ENCODE measurements at places on chromosomes 11 and 22.

DNA sequence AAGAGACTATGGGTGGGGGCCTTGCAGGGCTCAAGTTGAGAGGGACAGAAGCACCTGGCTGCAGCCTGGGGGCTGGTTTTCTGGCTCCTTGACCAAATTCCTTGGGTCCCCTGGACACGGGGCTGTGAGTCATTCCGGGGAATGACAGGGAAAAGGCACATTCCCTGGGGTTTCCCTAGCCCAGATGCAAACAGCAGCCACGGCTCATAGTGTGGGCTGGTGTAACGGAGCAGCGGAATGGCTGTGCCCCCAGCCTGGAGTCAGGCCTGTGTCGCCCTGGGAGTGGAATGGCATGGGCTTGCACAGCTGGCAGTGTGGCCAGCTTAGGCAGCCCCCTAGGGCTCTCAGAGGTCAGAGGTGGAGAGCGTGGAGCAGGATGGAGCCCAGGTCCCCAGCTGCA lies 77.6 kb upstream of the KCNQ1OT1 start:
- H3K4me3 ChIP-seq: no peak overlapping the region
- H3K27ac ChIP-seq: no peak overlapping the region
- no peaks in the 10 kb centered on the region for H3K27me3 ChIP-seq
- peaks cover 4% of the 10 kb centered on the region for H3K36me3 ChIP-seq
- no peak for DNase-seq

DNA sequence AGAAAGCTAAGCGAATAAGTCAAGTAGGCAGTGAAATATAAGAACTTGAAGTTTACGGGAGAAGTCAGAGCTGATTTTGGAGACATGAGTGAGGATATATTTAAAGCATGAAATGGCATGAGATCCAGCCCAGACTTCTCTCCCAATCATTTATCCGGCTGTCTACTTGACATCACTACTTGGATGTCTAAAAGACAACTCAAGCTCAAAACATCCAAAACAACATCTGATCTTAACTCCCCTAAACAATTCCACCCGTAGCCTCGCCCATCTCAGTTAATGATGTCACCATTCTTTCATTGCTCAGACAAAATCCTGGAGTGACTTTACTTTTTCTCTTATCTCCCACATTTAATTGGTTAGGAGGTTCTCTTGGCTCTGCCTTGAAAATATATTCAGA lies 44.5 kb downstream of the WEE1 start:
- H3K36me3 ChIP-seq: no peaks in the 10 kb centered on the region
- DNase-seq: no peak
- no peak overlapping the region for H3K4me3 ChIP-seq
- no peaks in the 10 kb centered on the region for H3K27me3 ChIP-seq

DNA sequence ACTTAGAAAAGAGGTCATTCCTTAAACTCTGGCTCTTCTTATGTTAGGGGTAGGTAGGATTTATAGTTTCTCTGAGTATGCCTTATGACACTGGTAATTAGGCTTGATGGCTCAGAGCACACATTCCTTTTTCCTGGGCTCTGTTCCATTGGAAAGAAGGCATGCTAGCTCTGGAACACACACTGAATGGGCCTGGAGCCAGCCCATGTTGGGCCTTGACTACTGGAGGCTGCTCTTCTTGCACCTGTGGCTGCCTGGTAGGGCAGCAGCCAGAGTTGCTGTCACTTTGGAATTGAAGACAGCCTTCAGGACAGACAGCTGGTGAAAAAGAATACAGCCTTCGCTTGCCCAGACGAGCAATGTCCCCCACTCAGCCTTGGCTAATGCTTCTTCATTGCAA lies 18.2 kb downstream of the MCAM start:
- peaks cover 82% of the 10 kb centered on the region for H3K36me3 ChIP-seq
- no peaks in the 10 kb centered on the region for H3K4me1 ChIP-seq
- H3K4me3 ChIP-seq: no peak overlapping the region
- DNase-seq: no peak

DNA sequence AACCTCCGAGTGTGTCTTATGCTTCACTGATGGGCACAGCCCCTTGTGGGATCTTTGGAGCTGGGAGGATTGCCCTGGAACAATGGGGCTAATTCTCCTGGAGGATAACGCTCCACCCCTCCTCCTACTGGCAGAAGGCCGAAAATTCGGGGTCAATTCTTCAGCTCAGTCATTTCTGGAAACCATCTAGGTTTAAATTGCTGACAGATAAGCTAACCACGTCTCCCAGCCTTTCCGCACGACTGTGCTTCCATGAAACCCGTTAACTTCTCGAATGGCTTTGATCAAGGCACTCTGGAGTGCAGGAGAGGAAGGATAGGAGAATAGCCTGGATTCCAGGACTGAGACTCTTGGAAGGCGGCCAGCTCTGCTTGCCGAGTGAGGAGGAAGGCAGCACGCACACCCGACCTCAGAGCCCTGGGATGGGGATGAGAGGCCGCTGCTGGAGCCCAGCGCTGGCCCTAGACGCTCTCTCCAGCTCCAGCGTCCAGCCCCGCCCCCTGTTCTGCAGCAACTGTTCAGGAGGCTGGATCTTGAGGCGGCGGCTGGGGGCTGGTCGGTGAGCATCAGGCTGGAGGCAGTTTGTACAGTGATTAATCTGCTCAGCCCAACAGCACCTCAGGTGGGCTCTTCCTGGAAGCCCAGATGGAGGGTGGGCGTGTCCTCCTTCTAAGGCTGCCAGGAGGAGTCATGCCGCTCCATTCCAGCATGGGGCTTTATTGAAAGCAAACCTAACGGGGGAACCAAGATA lies 176.7 kb upstream of the NCAM1 start:
- H3K27ac ChIP-seq: no peak overlapping the region
- no peak overlapping the region for H3K4me3 ChIP-seq
- H3K36me3 ChIP-seq: no peaks in the 10 kb centered on the region

GRCh38 chr22:35431483-35432227 lies 31.7 kb downstream of the MCM5 start:
- H3K4me3 ChIP-seq: no peak overlapping the region
- H3K4me1 ChIP-seq: no peaks in the 10 kb centered on the region
- DNase-seq: no peak
- H3K36me3 ChIP-seq: peaks cover 38% of the 10 kb centered on the region
- no peaks in the 10 kb centered on the region for H3K27me3 ChIP-seq
